ENCODE measurements at places on chromosomes 11 and 22.

- DNase-seq, result no peak
Observed at GRCh38 chr11:100640071-100640470, 47.0 kb upstream of the ARHGAP42 start.

- no peak for DNase-seq
Observed at GRCh38 chr11:108147150-108147549, 25.8 kb downstream of the ACAT1 start.

DNA sequence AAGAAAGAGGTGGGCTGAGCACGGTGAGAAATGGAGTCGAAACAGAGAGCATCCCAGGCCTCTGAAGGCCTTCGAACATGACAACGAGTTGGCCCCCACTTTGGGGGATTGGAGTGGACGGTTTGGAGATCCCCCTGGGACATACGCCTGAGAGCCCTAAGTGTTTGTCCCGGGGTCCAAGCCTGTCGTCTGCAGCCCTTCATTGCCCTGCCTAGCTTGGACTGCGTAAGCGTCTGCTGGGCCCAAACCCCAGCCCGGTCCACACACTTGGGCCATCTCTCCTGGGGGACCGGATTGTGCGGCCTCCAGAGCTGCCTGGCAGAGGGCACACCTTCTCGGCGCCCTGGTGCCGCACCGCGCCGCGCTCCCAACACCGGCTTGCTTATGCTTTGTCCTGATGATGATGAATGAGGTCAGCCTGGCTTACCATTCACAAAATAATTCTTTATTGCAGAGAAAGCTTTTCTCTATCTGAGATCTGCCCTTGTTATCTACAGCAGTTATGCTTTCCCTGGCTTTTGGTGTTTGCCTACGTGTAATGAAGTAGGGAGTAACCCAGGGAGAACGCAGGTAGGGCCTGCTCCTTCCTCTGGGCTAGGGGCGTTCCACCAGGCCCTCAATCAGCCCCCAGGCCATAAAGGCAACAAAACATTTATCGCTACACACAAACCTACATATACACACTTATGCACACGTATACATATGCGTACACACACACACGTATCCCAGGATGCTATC is 85.9 kb upstream of the PPARA start:
- DNase-seq, result peak; percentile 5

GRCh38 chr11:116851626-116852025 is 14.2 kb upstream of the APOA1 start:
- DNase-seq, result no peak

- DNase-seq, result no peak
Observed at GRCh38 chr22:25282346-25282670, 62.9 kb downstream of the CRYBB2 start.

DNA sequence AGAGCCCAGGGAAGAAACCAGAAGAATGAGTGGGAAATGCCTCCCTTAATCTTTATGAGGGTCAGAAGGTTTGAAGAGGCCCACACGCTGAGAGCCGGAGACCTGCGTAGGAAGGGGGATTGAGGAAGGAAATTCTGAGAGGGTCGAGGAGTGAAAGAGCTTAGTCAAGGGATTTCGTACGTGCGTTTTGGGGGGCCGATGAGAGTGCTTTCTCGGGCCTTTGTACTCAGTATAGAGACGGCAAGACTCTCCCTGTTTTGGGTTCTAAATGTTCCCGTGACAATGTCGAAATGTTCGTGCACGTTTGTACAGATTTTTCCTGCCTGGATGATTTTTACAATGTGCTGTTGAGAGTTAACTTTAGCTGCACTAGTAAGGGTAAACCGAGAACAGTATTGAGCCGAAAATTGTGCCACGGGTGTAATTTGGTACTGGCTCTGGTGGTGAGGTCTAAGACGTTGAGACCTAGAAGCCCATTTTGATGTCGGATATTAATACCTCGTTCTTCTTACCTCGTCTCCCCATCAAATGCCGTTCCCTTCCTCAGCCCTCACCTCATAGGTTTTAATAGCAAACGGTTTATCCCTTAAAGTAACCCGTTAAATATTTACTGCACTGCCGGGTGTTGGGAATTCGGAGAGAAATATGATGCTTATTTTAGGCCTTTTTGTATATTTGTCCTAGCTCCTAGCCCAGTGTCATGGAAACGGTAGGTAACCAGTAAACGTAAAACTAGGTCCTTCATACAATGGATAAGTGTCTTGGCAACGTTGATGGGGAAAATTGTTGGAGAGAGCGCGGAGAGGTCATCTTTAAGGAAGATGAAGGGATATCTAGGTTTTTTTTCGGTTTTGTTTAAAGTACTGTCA is 734 bp downstream of the C11orf58 start:
- no peak for DNase-seq

DNA sequence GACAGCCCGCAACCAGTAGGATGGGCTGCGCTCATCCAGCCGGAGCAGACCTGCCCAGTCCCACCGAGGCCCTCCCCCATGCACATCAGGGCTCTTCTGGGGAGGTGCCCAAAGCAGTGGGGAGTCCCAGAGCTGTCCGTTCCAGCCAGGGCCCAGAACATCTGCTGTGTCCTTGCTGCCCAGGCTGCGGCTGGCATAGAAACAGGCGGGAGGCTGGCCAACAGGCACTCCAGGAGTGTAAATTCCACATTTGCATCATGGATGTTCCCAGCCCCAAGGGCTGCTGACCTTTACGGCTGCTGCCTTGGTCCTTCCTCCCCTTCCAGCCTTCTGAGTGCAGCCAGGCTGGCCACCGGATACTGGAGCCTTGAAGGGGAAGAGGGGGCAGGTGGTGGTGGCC is 30.0 kb upstream of the SYT7 start:
- no peak for DNase-seq

GRCh38 chr11:19938169-19938856 is 222.0 kb downstream of the DBX1 start:
- DNase-seq, result peak; percentile 59

All from H9 (cell line).